ENCODE measurements at places on chromosomes 6 and 20.
A peak's percentile ranks its signal among the peaks of the same experiment; 100 is the strongest.

GRCh38 chr6:80605165-80605989 lies 498.9 kb downstream of the BCKDHB start:
- no peak for DNase-seq

GRCh38 chr6:137218917-137219663 lies at the start of gene IFNGR1:
Gene IFNGR1 (minus strand): TSS chr6:137219385. CDS start chr6:137219327, 58 bp downstream.
- DNase-seq = peak; percentile 93

GRCh38 chr20:42319252-42320013 lies 701.3 kb upstream of the CHD6 start:
- no peak for DNase-seq

DNA sequence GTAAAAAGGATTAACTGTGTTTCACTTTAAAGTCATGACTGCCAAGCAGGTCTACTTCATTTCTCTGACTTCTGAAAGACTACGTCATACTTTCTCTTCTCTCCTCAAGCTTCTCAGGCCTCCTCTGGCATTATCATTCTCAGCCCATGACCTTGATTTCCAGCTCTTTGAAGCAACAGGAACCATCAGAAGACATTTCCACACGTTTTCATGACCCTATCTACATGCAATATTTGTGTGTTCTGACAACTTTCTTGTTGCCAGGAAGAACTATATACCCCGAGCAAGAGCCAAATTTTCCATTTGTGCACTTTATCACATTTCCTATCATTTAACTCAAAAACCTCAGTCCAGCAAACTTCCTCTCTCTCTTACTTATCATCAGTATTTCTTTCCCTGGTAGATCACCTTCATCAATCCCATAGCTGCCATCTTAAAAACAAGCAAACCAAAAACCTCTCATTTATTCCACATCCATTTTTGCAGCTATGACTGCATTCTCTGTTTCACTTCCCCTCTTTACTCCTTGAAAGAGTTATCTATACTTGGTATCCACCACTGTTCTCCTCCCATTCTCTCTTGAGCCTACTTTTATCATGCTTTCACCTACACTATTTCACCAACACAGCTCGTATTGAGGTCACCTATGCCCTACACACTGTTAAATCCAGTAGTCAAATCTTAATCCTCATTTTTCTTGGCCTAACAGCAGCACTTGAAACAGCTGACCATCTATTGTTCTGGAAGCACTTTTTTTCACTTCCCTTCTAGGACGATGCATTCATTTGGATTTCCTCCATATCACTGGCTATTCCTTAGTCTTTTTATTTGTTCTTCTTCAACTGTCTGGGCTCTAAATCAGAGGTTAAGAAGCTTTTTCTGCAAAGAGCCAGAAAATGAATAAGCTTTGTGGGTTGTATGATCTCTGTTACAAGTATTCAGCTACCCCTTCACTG lies 47.1 kb downstream of the STX7 start:
- DNase-seq = no peak

DNA sequence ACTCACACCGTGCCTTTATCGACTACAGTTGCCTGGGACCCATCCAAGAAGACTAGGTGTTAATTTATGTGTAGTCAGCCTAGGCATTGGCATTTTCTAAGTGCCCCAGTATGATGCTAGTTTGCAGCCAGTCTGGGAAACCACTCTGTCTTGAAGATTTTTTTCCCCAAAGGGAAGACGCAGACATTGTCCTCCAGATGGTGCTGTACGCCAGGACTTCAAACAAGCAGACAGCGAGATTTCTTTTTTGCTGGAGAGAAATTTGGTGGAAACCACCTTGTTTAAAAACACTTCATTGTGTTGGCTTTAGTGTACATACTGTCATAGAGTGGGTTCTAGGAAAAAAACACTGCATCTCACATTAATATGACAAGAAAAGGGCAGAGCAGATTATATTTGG lies 30.0 kb downstream of the ALDH5A1 start:
- DNase-seq = no peak

GRCh38 chr6:101268541-101268940 lies 125.0 kb upstream of the GRIK2 start:
- DNase-seq = no peak

DNA sequence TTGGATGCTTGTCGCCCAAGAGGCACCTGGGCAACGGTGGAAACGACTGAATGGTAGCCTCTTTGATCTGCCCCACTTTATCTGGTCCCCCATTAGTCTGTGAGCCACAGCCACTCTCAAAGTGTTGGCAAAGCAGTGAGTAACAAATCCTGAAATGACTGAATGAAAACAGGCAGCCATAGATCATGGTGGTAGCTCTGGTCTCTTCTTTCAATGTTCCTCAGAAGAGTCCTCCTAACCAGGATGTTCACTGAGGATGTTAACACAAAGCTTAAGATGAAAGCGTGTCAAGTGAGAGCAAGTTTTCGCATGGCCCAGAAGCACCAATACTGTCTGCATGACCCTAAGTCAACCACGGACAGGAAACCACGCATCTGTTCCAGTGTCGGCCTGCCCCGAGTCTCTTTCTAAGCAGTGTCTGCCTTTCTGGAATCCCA lies 107.3 kb downstream of the IRF4 start:
- DNase-seq = no peak

- no peak for DNase-seq
These were observed 16.4 kb upstream of the NT5DC1 start for GRCh38 chr6:116084284-116084683.

- DNase-seq = no peak
These were observed 374.1 kb upstream of the CITED2 start for GRCh38 chr6:139748353-139749146.

DNA sequence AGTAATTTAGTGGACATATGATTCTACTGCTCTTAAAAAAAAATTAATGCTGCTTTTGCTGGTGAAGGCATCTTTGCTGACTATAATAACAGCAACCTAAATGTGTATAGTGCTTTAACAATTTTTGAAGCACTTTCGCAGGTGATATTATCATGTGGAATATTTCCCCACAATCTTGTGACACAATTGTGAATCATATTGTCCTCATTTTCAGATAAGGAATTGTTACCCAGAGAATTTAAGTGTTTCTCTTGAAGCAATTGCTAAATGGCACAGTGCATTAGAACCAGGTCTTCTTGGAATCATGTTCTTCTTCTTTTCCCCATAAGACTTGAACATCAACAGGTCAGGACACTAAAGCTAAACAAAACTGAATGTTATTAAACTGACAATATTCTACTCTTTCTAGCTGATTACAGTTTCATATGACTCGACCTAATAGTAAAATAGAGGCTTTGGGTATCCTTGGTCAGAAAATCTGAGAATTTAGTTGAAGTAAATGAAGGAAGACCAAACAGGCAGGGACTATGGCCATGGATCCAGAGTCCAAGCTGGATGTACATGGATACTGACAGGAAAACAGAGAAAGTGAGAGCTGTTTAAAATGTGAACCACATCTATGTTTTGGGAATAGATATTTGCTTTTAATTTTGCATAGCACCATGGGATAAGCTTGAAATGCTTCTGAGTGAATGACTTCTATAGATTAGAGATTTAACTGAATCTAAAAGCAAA lies 121.8 kb upstream of the SLC35B3 start:
- no peak for DNase-seq

GRCh38 chr20:32678948-32679347 lies 5.2 kb upstream of the C20orf203 start:
- DNase-seq = no peak

GRCh38 chr6:3895312-3895653 lies 46.1 kb downstream of the FAM50B start:
- no peak for DNase-seq

DNA sequence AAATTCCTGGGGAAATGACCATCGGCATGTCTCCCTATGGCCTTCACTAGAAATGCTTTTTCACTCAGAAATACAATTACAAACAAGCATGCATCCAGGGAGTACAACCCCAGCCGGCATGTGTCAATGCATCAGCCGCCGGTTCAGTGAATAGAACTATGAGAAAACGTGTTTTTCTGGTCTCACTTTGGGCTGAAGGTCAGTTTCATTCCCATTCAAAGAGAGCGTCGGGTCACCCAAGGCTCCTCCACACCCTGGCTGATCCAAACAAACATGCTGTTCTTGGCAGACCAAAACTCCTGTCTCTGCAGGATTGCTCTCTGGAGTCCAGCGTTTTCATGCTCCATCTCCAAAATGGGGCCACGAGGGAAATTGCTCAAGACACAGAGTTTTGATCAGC lies 35.5 kb upstream of the NXT1 start:
- no peak for DNase-seq

DNA sequence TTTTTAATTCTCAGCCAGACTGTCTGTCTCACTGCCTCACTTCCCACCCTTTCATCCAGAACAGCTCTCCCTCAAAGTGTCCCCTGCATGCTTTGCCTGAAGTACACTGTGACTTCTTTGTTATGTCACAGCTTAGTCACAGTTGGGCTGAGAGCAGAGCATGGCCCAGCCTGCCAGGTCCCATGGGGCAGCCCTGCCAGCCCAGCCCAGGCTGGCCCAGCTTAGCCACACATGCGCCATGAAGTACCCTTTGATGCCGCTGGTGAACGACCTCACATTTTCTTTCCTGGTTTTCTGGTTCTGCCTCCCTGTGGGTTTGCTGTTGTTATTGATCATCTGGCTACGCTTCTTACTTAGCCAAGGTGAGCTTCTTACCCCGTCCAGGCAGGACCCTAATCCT lies at the start of gene ADIG:
Gene ADIG (plus strand): TSS at position 185 of the 400 bp plus-strand sequence. CDS start 54 bp downstream, at position 239.
- DNase-seq = no peak

DNA sequence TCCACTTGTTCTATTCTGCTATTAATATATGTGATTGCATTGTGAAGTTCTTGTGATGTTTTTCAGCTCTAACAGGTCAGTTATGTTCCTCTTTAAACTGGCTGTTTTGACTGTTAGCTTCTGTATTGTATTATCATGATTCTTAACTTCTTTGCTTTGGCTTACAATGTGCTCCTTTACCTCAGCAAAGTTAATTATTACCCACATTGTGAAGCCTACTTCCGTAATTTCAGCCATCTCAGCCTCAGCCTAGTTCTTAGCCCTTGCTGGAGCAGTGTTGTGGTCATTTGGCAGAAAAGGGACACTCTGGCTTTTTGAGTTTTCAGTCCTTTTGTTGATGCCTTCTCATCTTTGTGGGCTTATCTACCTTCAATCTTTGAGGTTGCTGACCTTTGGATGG lies 440.2 kb downstream of the TBC1D32 start:
- no peak for DNase-seq

- no peak for DNase-seq
These were observed 9.6 kb downstream of the CLDN20 start for GRCh38 chr6:155273431-155273830.

DNA sequence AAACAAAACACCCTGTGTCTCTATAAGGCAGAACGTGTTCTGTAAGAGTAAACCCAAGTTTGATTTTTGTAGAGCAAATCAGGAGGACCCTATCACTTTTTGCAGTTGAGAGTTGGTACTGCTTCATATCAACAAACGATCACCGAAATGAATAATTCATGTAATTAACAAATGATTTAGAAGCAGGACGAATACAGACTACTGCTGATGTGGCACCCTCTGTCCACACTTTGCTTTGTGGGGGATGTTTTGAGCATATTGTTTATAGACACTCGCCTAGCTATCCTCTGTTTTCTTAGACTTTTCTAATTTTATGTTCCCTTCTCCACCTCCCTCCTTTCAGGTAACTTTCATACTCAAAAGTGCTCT lies 1.5 kb downstream of the CD2AP start:
- DNase-seq = no peak

- DNase-seq = no peak
These were observed 80.5 kb downstream of the PRSS35 start for GRCh38 chr6:83592770-83593394.

GRCh38 chr6:108546079-108547049 lies 14.4 kb upstream of the FOXO3 start:
- no peak for DNase-seq

DNA sequence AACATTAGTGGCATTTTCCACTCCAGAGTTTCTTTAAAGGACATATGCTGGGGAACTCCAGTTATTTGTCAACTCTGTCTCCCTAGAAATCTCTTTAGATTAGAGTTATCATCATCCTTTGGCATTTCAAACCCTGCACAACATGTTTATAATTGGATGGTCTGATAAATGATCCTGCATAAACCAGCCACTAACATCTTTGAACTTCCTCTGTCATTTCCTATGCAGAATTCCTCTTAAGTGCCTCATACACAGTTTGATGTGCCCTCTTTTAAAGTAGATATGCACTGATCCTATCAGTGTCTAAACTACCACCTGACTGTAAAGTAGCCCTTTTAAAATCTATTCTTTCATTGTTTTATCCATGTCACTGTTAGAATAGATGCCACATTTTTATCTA lies 306.3 kb upstream of the IRAK1BP1 start:
- no peak for DNase-seq

DNA sequence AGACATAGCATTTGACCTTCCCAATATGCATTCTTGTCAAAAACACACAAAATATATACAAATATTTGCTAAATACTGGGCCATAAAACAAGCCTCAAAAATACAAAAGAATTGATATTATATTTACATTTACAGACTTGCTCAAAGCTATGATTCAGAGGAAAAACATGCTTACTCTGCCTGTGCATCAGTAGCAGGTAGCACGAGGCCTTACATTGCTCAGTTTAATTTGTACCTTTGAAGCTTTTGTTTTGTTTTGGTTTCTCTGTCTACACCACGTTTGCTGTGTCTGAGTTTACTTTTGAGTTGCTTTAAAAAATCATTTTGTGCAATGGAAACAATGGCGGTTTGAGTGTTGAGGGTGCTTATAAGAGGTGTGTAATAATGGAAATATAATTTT lies 99.3 kb downstream of the PHF3 start:
- no peak for DNase-seq

DNA sequence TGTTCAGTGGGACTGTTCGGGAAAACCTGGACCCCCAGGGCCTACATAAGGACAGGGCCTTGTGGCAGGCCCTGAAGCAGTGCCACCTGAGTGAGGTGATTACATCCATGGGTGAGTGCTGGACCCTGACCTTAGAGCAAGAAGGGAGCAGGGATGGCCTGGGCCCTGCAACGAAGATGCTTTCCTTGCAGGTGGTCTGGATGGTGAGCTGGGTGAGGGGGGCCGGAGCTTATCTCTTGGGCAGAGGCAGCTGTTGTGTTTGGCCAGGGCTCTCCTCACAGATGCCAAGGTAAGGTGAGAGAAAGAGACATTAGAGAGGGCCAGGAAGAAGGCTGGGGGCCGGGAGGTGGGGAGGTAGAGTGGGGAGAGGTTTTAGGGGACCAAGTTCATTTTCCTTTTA lies 6.4 kb downstream of the DLK2 start:
- DNase-seq = no peak

DNA sequence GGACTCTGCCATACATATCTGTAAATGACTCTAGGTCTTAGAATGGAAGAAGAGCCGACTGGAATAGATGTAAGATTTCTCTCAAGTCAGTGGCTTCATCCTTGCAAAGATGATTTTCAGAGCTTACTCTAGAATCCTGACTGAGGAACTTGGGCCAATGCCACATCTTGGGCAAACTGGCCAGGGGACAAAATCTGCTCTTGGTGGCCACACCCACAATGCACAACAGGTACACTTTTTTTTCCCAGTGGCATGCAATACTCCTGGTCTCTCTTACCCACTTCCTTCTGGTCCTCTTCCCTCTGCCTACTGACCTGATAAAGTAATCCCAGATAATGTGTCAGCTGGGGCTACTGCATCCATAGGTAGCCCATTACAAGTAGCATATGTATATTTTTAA lies 13.4 kb downstream of the CLIC5 start:
- no peak for DNase-seq
